ENCODE measurements at places on chromosomes 6 and 20. TPM values are rescaled to one million over a fixed set of nuclear protein-coding genes. Genes with fewer than 3 reads are reported as not detected.

Gene CLIC5
- total RNA-seq: not detected

Gene HRH3
- total RNA-seq: not detected

Gene FRK
- total RNA-seq: 1.1 TPM

Gene LIN28B
- total RNA-seq: not detected

Gene SIRPD
- total RNA-seq: not detected

Gene XKR7
- under 0.01 TPM for total RNA-seq

Gene PHF1
- total RNA-seq: 30.8 TPM

Gene LGSN
- not detected for total RNA-seq

Gene GRM1
- under 0.01 TPM for total RNA-seq

Gene TPBG
- total RNA-seq: 47.8 TPM

Gene C20orf144
- total RNA-seq: under 0.01 TPM

Gene RMND1
- 55.7 TPM for total RNA-seq

Gene KCNK17
- total RNA-seq: not detected

Gene SLC22A7
- total RNA-seq: not detected

Gene LY6G6D
- total RNA-seq: not detected

Gene GPR63
- under 0.01 TPM for total RNA-seq

Gene APOM
- total RNA-seq: 1.2 TPM

Gene BPIFB2
- not detected for total RNA-seq

DNA sequence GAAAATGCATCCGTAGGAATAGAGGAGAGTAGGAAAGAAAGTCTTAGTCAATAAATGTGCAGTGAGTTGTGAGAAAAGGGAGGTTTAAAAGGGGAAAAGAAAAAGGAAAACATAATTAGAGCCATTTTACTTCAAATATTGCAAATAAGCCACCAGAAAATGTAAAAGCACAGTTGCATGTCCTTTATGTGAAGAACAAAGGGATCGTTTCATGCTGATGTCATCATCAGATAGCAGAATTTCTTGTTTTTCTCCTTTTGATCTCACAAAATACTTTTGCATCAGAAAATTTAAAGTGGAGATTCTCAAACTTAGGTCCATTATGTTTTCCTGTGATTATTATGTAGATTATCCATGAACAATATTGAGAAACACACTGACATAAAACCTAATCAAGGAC lies 166.7 kb downstream of the HAO1 start:
- DNase-seq: no peak

- no peak for DNase-seq
These were observed 146.8 kb upstream of the UST start for GRCh38 chr6:148599967-148600426.

GRCh38 chr6:170022291-170022722 lies 268.6 kb downstream of the DLL1 start:
- no peak for DNase-seq

GRCh38 chr6:106380407-106380806 lies 19.9 kb downstream of the CRYBG1 start:
- DNase-seq: peak; percentile 88

GRCh38 chr20:25389858-25390537 lies 637 bp downstream of the ABHD12 start:
- DNase-seq: peak; percentile 91

- DNase-seq: no peak
These were observed 391 bp downstream of the ADGRF1 start for GRCh38 chr6:47041741-47042140.

- DNase-seq: no peak
These were observed 382.5 kb downstream of the EPHA7 start for GRCh38 chr6:93036835-93037234.

DNA sequence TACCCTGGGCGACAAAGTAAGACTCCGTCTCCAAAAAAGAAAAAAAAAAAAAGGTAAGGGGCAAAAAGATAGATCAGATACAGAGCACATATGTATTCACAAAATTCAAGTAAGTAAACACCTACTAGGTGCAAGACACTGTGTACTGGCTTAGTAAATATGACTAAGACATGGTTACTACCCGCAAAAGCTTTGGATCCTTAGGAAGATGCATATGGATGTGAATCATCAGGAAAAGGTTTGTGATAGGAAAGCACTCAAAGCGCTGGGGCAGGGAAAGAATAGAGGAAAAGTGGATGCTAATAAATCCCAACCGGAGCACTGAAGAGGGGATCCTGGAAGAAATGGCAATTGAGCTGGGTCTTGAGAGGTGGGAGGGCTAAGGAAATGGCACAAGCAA lies 118.8 kb upstream of the FAM184A start:
- DNase-seq: no peak

GRCh38 chr6:168607272-168608112 lies 166.5 kb downstream of the SMOC2 start:
- no peak for DNase-seq

DNA sequence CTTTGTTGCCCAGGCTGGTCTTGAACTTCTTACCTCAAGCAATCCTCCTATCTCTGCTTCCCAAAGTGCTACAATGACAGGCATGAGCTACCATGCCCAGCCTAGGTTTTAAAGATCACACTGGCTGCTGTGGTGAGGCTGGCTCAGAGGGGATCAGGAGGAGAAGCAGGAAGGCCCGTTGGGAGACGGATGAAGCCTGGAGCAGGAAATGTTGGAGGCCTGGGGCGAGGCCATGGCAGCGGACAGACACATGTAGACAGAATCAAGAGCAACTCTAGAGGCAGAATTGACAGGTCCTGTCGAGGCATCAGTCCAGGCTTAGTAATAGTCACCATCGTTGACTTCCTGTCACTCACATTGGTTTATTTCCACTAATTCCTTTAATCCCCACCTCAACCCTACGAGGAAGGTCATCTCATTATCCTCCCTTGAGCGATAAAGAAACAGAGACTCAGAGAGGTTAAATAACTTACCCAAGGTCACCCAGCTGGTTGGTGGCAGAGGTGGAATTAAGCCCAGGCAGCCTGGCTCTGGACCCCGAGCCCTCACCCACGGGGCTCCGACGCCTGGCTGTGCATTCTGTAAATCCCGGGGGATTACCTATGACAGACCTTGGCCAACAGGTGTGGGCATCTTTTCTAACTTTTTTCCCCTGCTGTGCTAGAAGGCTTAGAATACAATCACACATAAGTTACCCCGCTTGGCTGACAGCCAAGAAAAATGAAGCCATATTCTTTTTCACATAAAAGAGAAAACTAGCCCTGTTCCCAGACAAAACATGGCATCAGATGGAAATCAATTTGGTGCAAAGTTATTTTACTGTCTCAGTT lies 113.4 kb downstream of the EYA2 start:
- no peak for DNase-seq

DNA sequence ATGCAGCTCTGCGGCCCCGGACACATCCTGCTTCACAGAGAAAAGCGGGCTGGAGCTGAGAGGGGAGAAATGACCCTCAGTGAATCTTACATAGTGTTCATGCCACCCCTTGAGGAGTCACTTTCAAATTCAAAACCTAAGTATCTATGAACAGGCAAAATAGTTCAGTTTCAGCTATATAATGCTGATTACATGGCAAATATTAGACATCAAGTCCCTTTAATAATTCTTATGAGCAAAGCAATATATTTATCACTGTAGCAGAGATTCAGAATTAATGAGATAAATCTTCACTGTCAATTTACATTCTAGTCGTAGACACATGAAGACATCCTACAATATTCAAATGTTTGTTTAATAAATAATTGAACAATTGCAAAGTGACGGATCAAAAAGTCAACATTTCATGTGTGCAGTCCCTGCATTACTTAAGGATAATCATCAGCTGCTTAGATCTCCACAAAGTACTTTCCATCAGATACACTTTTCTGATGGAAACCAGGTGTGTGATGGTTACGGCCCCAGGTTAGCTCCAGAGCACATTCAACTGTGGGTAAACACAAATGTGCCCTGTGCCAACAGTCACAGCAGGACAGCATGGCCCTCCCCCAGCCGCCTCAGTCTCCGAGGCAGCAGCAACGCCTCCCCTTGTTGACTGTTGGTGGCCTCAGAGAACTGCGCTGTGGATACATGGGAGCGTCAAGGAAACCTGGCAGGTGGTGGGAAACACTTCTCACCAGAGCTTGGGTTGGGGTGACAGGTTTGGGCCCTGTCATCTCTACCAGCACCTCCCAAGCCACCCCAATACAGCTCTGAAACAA lies 787 bp upstream of the PRR18 start:
- no peak for DNase-seq

DNA sequence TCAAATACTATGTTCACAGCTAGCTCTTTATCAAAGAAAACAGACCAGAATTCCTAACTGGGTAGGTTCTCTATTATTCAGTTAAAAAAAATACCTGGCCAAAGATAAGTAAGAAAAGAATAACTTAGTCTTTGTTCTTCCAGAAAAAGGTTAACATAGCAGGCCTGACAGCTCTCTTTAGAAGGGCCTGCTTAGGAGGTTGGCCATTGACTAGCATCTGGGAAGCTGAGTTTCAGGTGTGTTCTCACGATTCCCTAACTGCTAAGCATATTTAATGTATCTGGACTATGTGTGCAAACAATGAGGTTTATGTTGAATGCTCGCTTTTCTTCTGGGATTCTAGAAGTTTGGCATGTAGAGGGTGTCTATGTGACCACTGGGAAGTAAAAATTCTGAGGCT lies 618.9 kb downstream of the HACE1 start:
- DNase-seq: no peak

DNA sequence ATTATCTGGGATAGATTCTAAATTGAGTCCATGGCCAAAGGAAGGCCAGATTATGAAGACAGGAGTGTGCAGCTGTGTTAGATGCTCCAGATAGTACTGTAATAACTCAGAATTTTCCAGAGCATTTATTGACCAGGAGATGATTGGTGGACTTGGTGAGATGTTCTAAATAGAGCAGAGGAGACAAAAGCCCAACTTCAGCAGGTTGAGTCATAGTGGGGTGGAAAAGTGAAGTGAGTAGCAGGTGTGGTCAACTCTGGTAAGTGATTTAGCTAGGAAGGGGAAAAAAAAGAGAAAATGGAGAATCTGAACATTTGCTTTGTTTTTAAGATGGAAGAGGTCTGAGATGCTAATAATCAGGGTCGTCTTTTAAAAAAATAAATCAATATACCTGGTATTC lies 227.4 kb downstream of the TMEM200A start:
- DNase-seq: no peak

DNA sequence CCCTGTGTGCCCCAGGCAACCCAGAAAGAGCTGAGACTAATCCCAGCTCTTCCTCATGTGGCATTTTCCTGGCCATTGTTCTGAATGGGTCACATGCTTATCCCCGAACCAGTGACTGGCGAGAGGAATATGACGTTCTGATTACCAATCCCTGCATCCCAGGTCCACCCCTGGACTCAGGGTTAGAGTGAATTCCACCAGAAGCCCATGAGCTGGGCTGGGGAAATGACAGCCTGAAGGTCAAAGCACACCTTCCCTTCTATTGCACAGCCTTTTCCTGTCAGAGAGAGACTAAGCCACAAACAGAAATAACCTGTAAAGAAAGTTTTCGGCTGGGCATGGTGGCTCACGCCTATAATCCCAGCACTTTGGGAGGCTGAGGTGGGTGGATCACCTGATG lies 70.9 kb downstream of the ZNF217 start:
- DNase-seq: peak; percentile 32

DNA sequence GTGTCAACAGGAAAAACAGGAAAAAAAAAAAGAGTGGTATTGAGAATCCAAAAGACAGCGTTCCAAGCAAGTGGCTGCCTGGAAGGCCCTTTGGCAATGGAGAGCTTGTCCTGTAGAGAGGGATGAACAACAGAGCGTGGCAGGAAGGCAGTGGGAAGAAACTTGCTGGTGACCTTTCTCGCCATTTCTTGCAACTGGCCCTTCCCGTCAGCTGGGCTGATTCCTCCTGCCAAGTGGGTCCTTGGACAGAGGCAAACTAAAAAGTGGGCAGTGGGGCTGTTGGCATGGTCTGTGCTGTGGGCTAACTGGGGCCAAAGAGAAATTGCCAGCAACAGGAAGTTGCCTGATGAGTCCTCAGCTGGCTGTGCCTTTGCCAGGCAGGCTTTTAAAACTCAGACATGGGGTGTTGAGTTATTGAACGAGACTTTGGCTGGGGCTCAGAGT lies 43.9 kb upstream of the CLDN20 start:
- peak; percentile 70 for DNase-seq

DNA sequence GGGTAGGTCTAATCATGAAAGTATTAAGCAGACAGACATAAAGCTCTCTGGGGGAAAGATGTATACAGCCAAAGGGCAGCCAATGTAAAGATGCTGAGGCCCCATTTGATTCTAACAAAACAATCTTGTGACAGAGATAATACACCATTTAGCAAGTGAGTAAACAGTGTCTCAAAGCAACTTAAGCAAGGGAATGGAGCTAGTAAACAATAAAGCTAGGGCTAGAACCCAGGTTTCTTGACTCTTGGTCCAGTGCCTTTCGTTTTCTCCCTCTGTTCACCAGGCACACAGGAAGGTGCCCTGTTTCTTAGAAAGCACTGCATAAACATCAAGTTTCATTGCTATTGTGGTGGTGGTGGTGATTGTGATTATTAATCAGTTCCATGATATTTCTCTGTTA lies 5.1 kb downstream of the ELOVL2 start:
- DNase-seq: no peak

GRCh38 chr6:43628393-43629103 lies 516 bp downstream of the GTPBP2 start:
- DNase-seq: peak; percentile 92

GRCh38 chr6:152748843-152749242 lies 1.8 kb upstream of the VIP start:
- DNase-seq: no peak

DNA sequence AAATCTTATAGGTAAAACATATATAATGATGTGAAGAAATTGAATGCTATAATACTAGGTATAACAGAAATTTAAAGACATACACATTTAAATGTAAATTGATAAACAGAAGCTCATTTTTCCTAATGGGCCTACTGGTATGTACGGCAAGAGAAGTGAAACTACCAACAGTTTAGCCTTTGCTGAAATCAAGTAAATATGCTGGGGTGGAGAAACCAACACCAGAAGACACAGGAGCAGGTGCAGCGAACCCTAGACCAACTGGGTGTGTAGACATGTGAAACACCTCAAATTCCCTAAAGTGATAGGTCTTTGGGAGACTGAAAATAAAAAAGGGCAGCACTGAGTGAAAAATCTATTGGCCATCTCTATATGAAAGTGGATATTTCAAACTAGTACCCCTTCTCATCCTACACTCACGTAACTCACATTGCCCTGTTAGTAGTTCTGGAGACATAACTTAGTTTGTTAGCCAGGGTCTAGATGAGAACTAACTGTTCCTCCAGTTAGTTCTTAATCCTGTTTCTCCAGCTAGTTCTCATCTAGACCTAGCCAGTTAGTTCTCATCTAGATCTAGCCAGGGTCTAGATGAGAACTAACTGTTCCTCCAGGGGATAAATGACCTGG lies 53.1 kb downstream of the SLC35D3 start:
- DNase-seq: no peak

- DNase-seq: peak; percentile 96
These were observed at the start of gene RAD21L1 for GRCh38 chr20:1225783-1226654. TSS of gene RAD21L1 (plus strand) at chr20:1226044. CDS start at chr20:1228454, 2,410 bp downstream.

- DNase-seq: no peak
These were observed 13.9 kb upstream of the RANBP9 start for GRCh38 chr6:13725570-13725969.

GRCh38 chr6:150905769-150906168 lies 40.3 kb downstream of the MTHFD1L start:
- DNase-seq: no peak

DNA sequence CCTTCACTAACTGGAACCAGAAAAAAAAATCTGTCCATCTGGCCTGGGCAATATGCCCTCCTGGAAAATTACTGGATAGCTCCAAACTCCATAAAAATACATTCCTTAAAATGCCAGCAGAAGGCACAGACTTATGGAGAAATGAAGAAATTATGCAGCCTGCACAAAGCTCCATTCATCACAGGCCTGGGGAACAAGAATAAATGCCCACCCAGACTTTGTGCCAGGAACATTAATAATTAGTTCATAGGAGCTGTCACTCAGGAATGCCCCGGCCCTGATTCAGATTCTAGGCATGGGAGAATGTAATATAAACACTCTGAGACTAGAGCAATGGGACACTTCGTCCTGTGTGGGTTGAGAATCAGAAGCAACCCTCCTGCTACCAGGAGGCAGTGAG lies 199.3 kb downstream of the OTOR start:
- no peak for DNase-seq
